ENCODE measurements at places on chromosomes 12 and 14. TPM values are rescaled to one million over a fixed set of nuclear protein-coding genes. Genes with fewer than 3 reads are reported as not detected.
A peak's percentile ranks its signal among the peaks of the same experiment; 100 is the strongest.

- H3K4me3 ChIP-seq, result no peak overlapping the region
- DNase-seq, result peak; percentile 61
- H3K4me1 ChIP-seq, result no peaks in the 10 kb centered on the region
- H3K27me3 ChIP-seq, result peaks cover 34% of the 10 kb centered on the region
These were observed 46.7 kb downstream of the TMCC3 start for GRCh38 chr12:94603434-94604365.

DNA sequence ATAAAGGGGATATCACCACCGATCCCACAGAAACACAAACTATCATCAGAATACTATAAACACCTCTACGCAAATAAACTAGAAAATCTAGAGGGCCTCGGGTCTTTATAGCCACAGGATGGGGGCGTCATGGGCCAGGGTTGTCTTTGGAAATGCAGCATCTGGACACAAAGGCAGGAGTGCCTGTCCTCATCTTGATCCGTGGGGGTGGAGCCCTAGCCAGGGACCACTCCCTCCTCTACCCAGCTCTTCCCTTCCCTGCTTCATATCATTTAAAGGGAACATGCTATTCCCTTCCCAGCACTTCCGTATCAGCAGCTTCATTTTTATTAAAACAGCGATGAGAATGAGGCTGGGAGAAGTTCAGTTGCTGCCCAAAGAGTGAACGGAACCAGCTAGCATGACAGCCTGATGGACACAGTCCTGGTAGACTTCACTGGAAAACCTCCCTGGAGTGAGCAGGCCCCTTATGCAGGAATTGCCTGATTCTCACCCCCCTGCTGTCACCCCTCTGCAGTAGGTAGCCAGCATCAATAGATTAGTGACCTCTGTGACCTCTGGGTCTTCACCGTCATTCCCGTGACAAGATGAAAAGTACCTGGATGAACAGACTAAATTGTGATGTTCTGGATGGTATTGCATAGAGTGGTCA, 251.4 kb upstream of the RGS6 start:
- no peak overlapping the region for H3K4me3 ChIP-seq
- H3K27me3 ChIP-seq, result no peaks in the 10 kb centered on the region
- no peaks in the 10 kb centered on the region for H3K4me1 ChIP-seq

- no peak for DNase-seq
- no peak overlapping the region for H3K4me3 ChIP-seq
- H3K27me3 ChIP-seq, result no peaks in the 10 kb centered on the region
- H3K27ac ChIP-seq, result no peak overlapping the region
- H3K4me1 ChIP-seq, result no peaks in the 10 kb centered on the region
These were observed 210.1 kb upstream of the TBX3 start for GRCh38 chr12:114894076-114894475.

DNA sequence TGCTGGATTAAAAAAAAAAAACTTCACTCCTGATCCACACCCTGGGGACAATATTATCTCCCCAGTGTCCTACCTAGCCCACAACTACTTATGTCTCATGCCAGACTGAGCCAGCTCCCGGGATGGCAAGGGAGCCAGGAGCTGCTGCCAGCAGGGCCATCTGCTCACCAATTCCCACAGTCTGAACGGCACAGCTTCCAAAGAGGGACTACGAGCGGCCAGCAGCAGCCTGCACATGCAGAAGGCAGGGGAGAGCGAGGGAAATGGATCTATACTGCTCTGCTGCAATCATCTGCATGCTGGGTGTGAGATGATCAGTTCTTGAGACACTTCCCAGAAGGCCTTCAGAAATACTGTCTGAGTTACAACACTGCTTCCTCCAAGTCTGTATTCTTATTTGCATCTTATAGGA, 11.1 kb downstream of the SSH1 start:
- H3K27ac ChIP-seq, result no peak overlapping the region
- peaks cover 54% of the 10 kb centered on the region for H3K36me3 ChIP-seq
- peaks cover 6% of the 10 kb centered on the region for H3K4me1 ChIP-seq
- DNase-seq, result no peak
- H3K27me3 ChIP-seq, result no peaks in the 10 kb centered on the region

GRCh38 chr14:50892255-50892654, 20.4 kb downstream of the ABHD12B start:
- H3K4me1 ChIP-seq, result no peaks in the 10 kb centered on the region
- no peak for DNase-seq
- H3K4me3 ChIP-seq, result no peak overlapping the region
- H3K36me3 ChIP-seq, result no peaks in the 10 kb centered on the region
- H3K27me3 ChIP-seq, result peaks cover 2% of the 10 kb centered on the region
- no peak overlapping the region for H3K27ac ChIP-seq

DNA sequence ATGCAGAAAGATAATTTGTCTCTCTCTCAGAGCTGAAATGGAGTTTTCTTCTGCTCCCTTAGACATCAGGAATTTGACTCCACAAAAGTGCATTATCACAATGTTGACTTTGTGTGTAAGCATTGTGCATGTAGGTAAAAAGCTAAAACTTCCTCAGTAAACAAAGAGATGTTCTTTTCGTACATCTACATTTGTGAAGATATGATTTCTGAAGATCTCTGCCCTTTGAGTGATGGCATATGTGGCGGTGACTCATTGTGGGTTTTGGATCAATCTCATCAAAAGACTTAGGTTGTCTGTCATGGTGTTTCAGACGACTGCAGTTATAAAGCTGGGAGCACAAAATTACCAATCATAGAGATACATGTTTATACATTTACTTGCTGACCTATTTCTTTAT, 411.4 kb upstream of the LMO3 start:
- H3K27me3 ChIP-seq, result no peaks in the 10 kb centered on the region
- no peak overlapping the region for H3K4me3 ChIP-seq
- H3K36me3 ChIP-seq, result no peaks in the 10 kb centered on the region
- H3K4me1 ChIP-seq, result no peaks in the 10 kb centered on the region

- H3K27ac ChIP-seq, result no peak overlapping the region
- peaks cover 9% of the 10 kb centered on the region for H3K27me3 ChIP-seq
- H3K36me3 ChIP-seq, result no peaks in the 10 kb centered on the region
- H3K4me3 ChIP-seq, result no peak overlapping the region
These were observed 453.7 kb downstream of the VRK1 start for GRCh38 chr14:97250931-97251330.

DNA sequence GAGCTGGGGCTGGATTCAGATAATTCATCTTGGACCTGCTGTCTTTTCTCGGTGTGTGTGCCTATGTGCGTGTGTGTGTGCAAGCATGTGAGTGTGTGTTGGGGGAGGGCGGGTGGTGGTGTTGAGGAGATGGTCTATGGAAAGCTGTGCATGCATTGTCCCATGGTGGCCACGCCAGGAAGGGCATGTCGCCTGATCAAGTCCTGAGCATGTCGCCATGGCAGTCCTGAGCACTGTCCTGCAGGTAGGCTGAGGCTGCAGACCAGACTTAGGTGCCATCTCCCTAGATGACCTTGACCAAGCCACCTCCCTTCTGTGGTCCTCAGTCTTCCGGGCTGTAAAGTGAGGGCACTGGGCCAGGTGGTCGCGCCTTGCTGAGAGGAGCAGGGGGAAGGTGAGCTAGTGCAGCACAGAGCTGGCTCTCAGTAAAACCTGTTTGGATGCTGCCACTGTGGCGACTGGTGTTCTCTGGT, 81.4 kb downstream of the PAPOLA start:
- peaks cover 17% of the 10 kb centered on the region for H3K27me3 ChIP-seq
- peaks cover 2% of the 10 kb centered on the region for H3K4me1 ChIP-seq

- peaks cover 42% of the 10 kb centered on the region for H3K36me3 ChIP-seq
- peak; percentile 74 for DNase-seq
- H3K27me3 ChIP-seq, result no peaks in the 10 kb centered on the region
- H3K27ac ChIP-seq, result no peak overlapping the region
- peaks cover 43% of the 10 kb centered on the region for H3K4me1 ChIP-seq
- no peak overlapping the region for H3K4me3 ChIP-seq
These were observed 3.7 kb downstream of the UNC119B start for GRCh38 chr12:120713861-120714482.

ADCK1 gene
- 2.8 TPM for total RNA-seq

All from activated CD4-positive, alpha-beta memory T cell treated with anti-CD3 and anti-CD28 coated beads, Interleukin-2, amount 10 ng/mL, durations not matched to agents 7 days and 5 days (primary cell).